Right lobe of liver (tissue), 6 donors: ENCODE measurements at places on chromosomes 16 and 17. TPM values are rescaled to one million over a fixed set of nuclear protein-coding genes. Genes with fewer than 3 reads are reported as not detected.

STX4 gene
- total RNA-seq: 23.8 TPM

DNA sequence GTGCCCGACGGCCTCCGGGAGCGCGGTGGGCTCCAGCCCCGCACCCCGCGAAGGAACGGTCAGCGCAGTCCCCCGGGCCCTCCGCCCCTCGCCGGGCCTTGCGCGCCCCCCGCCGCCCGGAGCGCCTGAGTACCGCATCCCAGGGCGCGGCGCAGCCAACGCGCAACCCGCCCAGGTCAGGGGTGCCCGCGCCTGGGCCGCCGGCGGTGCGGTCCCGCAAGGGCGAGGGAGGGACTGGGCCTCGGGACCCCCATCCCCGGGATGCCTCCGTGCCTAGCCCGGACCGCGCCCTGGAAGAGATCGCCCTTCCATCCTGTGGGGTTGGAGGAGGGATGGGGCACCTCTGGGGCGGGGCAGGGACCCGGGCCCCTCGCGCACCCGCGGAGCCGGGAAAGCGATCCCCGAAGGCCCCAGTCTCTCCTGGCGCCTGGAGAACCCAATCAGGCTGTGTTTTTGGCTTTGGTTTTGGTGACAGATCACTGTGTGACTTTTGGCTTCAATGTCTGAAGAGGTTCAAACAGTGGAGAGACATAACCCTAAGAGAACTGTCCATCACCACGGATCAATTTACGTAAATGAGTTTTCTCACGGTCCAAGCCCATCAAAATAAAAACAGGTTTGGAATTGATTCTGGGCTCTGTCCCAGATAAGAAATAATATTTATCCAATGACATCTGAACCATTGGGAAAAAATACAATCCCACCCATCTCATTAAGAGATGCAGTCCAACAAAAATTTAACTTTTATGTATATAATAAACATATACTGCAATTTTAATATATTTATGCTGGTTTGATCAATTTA is 17.8 kb downstream of the ENPP7 start:
- H3K27ac ChIP-seq: no peak overlapping the region
- H3K4me1 ChIP-seq: no peaks in the 10 kb centered on the region
- no peak overlapping the region for H3K4me3 ChIP-seq
- DNase-seq: no peak

GRCh38 chr17:28895794-28896447 is 1.6 kb downstream of the FLOT2 start:
- H3K27me3 ChIP-seq: no peaks in the 10 kb centered on the region
- no peak for DNase-seq
- H3K36me3 ChIP-seq: no peaks in the 10 kb centered on the region
- H3K4me3 ChIP-seq: peak overlapping the region; percentile 93
- peak overlapping the region; percentile 85 for H3K27ac ChIP-seq

DNA sequence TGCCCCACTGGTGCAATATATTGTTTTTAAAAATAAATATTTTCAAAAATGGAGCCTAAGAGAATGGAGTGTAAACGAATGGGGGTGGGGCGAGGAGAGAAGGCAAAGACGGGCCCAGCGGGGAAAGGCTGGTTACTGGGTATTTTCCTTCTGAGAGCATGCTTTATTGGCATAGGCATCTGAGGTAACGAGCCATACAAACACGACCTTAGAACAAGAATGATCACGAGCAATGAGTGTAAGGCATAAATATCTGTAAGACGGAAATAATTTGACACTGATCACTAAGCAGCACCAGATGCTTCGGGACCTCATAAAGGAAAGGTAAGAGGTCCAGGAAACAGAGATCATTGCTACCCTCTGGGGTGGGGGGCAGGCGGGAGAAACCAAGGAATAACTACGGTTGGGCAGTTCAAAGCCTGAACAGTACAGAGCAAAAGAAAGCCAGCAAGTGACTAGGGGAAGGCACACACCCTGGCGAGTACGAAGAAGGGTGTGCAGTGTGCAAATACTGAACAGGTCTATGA is 959 bp downstream of the SSH2 start:
- peak overlapping the region; percentile 79 for H3K4me3 ChIP-seq
- no peaks in the 10 kb centered on the region for H3K4me1 ChIP-seq
- H3K36me3 ChIP-seq: no peaks in the 10 kb centered on the region
- peak overlapping the region; percentile 46 for H3K27ac ChIP-seq
- DNase-seq: no peak

DNA sequence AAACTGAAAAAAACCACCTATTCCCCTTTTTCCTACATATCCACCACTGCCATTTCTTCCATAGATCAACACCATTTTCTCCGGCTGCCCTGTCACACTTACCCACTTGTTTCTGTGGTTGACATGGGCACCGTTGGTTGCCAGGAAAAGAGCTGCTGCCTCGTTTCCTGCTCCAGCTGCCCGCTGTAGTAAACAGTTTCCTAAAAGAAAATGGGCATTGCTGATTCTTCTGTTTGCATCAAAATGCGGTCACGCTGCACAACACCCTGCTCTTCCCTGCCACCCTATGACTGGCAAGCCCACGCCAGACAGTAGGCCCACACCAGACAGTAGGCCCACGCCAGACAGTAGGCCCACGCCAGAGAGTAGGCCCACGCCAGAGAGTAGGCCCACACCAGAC is 46.3 kb downstream of the CYB5D2 start:
- no peaks in the 10 kb centered on the region for H3K27me3 ChIP-seq
- H3K27ac ChIP-seq: no peak overlapping the region
- DNase-seq: no peak
- H3K36me3 ChIP-seq: peaks cover 43% of the 10 kb centered on the region

MT4 gene
- not detected for total RNA-seq

GRCh38 chr16:592518-593306 is 2.8 kb downstream of the RAB40C start:
- no peaks in the 10 kb centered on the region for H3K27me3 ChIP-seq
- H3K4me1 ChIP-seq: no peaks in the 10 kb centered on the region
- H3K36me3 ChIP-seq: no peaks in the 10 kb centered on the region
- peak overlapping the region; percentile 59 for H3K27ac ChIP-seq
- H3K4me3 ChIP-seq: peak overlapping the region; percentile 20
- DNase-seq: peak; percentile 86

DNA sequence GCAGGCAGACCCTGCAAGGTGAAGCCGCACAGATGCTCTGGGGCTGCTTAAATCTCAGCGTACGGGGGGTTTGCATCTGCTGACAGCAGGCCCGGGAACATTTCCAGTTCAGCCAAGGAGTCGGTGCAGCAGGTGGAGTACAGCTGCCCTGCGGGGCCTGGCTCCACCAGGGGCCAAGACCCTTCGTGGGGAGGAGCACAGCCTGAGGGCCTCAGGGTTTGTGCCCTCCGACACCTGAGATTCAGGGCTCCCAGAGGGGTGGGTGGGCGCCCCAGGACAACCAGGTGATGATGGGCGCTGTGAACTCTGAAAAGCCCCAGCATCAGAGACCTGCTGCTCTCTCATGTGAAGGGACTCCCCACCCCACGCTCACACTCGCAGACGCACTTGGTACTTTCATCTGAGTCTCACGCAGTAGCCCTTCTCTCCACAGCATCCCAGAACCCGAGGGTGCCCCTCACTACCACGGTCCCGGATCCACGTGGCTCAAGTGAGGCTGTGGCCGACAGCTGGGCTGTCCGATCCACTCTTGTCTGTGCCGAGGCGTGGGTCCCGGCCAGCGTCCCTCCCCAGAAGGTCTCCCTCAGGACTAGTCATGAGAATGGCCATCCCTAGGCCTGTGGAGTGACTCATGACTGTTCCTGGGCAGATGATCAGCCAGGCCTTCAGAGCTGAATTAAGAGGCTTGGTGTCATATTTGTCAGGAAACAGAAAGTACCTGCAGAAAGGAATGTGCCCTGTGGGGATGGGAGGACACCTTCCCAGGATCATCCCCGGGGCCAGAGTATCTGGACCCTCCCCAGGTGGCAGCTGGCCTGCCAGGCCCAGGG is 29.6 kb downstream of the ACSF3 start:
- no peak overlapping the region for H3K27ac ChIP-seq
- H3K4me1 ChIP-seq: no peaks in the 10 kb centered on the region
- no peaks in the 10 kb centered on the region for H3K36me3 ChIP-seq
- no peaks in the 10 kb centered on the region for H3K27me3 ChIP-seq

NDRG4 gene
- 1.9 TPM for total RNA-seq

SPNS1 gene
- 17.6 TPM for total RNA-seq
